ENCODE measurements at places on chromosomes 5 and 9.

- H3K27ac ChIP-seq, result no peak overlapping the region
- no peak for DNase-seq
- H3K4me1 ChIP-seq, result peaks cover 24% of the 10 kb centered on the region
- H3K27me3 ChIP-seq, result no peaks in the 10 kb centered on the region
Observed at GRCh38 chr9:110128664-110129329, 79.2 kb downstream of the C9orf152 start.

DNA sequence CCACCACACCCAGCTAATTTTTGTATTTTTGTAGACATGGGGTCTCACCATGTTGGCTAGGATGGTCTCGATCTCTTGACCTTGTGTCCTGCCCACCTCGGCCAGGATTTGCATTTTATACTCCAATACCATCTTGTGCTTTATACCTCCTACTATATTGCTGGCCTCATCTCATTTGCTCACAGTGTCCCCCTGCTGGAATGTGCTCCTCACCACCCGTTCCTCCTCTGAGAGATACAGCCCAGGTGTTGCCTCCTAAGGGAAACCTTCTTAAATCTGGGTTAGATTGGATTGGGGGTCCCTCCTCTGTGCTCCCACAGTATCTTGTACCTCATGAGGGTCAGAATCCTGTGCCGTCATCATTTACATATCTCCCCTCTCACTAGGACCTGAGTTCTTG, 131.7 kb downstream of the PAPPA start:
- H3K27me3 ChIP-seq, result no peaks in the 10 kb centered on the region
- H3K36me3 ChIP-seq, result no peaks in the 10 kb centered on the region
- no peaks in the 10 kb centered on the region for H3K4me1 ChIP-seq
- no peak overlapping the region for H3K4me3 ChIP-seq
- H3K27ac ChIP-seq, result no peak overlapping the region

DNA sequence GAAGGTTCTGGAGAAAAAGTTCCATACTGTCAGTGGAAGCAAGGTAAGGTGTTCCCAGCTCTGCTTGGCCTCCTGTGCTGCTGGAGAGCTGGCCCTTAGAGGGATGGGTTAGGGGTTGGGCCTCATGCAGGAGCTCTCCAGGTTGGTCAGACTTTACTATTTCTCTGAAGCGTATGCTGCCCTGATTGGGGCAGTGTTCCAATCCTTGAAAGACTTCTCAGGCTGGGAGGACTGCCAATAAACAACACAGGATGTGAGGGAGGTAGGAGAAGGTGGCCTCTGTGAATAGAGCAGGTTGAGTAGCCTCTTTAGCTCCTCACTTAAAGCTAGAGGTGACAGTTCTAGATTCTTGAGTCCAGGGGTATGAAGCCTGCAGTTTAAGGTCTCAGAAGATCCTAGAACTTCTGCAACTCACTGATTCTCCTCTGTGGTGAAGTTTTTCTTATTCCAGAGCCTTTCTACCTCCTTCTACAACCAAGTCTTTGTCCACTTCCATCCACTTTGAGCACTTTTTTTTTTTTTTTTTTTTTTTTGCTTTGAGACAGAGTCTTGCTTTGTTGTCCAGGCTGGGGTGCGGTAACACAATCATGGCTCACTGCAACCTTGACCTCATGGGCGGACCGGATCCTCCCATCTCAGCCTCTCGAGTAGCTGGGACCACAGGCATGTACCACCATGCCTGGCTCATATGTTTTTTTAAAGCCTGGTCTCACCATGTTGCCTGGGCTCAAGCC, 3.0 kb downstream of the HNRNPAB start:
- peak overlapping the region; percentile 7 for H3K27ac ChIP-seq
- H3K36me3 ChIP-seq, result peaks cover 62% of the 10 kb centered on the region
- no peaks in the 10 kb centered on the region for H3K27me3 ChIP-seq
- no peak overlapping the region for H3K4me3 ChIP-seq

- no peak overlapping the region for H3K4me3 ChIP-seq
- no peaks in the 10 kb centered on the region for H3K27me3 ChIP-seq
- no peak for DNase-seq
- no peaks in the 10 kb centered on the region for H3K36me3 ChIP-seq
- no peaks in the 10 kb centered on the region for H3K4me1 ChIP-seq
- no peak overlapping the region for H3K27ac ChIP-seq
Observed at GRCh38 chr9:127013597-127013996, 99.0 kb downstream of the RALGPS1 start.

DNA sequence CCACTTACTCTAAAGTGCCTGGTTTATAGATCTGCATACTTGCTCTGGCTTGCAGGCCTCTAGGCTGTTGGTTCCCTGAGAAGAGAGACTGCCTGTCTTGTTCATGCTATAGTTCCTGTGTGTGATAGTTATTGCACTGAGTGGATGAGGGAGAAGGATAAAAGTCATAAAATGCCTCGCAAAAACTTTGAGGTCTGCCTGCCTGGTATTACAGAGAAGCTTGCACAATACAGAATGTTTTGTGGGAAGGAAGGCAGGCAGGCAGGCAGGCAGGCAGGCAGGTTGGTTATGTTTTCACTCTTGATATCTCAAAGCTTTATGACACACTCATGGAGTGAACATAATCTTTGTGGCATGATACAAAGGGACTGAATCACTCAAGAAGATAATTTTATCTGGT, 287.1 kb downstream of the SLIT3 start:
- no peaks in the 10 kb centered on the region for H3K4me1 ChIP-seq
- H3K27ac ChIP-seq, result no peak overlapping the region
- no peak for DNase-seq
- H3K27me3 ChIP-seq, result peaks cover 8% of the 10 kb centered on the region

GRCh38 chr9:38357350-38358114, 35.0 kb upstream of the ALDH1B1 start:
- H3K4me1 ChIP-seq, result no peaks in the 10 kb centered on the region
- no peak overlapping the region for H3K4me3 ChIP-seq
- H3K27me3 ChIP-seq, result no peaks in the 10 kb centered on the region

Data from CD4-positive, alpha-beta T cell (primary cell).